GM23338 (cell line): ENCODE measurements at places on chromosomes 6 and 20. TPM values are rescaled to one million over a fixed set of nuclear protein-coding genes. Genes with fewer than 3 reads are reported as not detected.

- DNase-seq = peak; percentile 80
Observed at GRCh38 chr6:108118810-108119768, 44.5 kb upstream of the OSTM1 start.

DNA sequence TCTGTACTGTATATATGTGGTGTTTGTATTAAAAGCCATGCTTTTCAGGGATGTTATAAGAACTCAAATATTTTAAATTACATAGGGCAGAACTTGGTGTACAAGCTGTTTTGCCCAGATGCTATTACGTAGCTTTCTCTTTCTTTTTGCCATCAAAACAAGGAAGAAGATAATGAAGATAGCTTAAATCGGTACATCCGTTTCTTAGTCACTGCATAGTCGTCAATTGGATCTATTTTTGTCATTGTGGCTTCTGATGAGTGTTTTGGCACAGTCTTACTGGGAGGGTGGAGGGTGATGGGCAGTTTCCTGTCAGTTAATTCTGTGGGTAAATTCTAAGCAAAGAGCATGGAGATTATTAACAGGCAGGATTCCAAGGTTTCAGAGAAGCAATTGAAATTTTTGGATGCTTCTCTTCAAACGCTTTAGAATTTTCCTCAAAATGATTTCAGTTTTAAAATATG is 649.1 kb upstream of the GJE1 start:
- no peak for DNase-seq

GRCh38 chr6:72699159-72699558 is 77.3 kb downstream of the KCNQ5 start:
- DNase-seq = no peak

DNA sequence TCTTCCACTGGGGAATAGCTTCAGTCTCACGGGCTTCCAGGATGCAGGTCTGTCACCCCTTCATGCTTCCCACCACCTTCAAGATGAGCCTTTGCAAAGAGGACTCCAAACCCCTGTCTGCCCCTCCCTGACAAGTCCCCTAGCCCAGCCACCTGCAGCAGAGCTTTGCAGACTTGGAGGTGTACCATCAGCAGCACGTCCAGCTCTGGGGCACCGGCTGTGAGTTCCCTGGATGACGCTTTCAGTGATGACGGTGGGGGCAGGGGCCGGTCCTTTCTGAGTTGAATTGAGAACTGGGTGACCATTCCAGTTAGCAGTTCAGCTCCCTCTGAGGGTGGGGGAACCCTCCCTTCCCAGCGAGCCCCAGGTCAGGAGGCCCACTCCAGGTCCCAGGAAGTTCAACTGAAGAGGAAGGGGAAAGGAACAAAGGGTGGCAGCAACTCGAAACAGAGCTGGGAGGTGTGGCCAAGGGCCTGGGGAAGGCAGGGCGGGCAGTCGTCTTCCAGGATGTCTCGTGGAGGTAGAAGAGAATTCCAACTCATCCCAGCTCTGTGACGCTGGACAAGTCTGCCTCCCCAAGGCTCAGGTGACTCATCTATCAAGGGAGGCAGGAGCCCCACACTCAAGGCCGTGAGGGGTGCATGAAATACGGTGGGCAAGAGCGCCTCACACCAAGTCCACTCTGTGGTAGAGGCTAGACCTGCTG is 86.0 kb downstream of the PTPN1 start:
- peak; percentile 44 for DNase-seq

Gene THBS2
- total RNA-seq = 40.7 and 44.7 TPM in 2 replicates

GRCh38 chr6:133301835-133302234 is 60.7 kb downstream of the EYA4 start:
- DNase-seq = no peak

- no peak for DNase-seq
Observed at GRCh38 chr6:16684896-16685554, 76.2 kb downstream of the ATXN1 start.

GRCh38 chr6:142867988-142868812 is 76.8 kb downstream of the HIVEP2 start:
- no peak for DNase-seq

Gene SOX18
- total RNA-seq = 0.21 TPM in 1 of 2 replicates, not detected in the other
